GM19239 (cell line): ENCODE measurements at places on chromosomes 3 and 15.

DNA sequence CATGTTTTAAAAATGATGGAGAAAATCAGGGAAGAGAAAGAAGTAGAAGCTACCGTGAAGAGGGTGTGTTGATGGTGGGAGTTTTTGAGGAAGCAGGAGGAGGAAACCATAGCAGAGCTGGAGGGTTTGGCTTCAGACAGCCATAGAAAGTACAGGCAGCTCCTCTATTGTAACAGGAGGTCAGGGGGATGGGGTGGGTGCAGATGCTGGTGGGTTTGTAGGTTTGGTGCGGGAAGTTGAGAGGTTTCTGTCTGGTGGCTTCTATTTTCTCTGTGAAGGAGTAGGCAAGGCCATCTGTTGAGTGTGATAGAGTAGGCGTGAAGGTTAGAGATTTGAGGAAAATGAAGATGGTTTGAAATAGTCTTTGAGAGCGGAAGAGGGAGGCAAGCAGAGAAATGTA lies 97.7 kb upstream of the TBC1D5 start:
- no peak for DNase-seq

GRCh38 chr3:23325466-23326065 lies 122.4 kb downstream of the UBE2E2 start:
- DNase-seq, result no peak

DNA sequence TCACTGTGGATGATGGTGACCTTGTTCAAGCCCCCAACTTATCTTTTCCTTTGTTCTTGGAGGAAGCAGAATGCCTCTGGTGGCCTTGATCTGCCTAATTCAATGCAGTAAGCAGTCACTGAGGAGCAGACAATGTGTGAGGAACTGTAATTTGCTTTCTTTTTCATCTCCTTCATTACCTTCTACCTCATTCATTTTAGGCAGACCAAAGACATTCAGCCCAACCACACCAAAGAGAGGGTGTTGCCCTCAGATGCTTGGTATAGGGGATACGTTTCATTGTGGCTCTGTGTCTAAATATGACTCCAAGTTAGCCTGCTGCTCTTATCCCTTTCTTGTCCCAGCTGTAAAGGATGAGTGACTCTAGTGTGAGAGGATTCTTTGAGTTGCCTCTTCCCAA lies 15.3 kb downstream of the EXOSC7 start:
- DNase-seq, result no peak

GRCh38 chr3:52021489-52022268 lies 26.0 kb upstream of the RPL29 start:
- DNase-seq, result no peak

GRCh38 chr3:47932421-47932820 lies 83.8 kb downstream of the MAP4 start:
- no peak for DNase-seq

GRCh38 chr3:115683773-115684172 lies 60.5 kb downstream of the GAP43 start:
- DNase-seq, result no peak

DNA sequence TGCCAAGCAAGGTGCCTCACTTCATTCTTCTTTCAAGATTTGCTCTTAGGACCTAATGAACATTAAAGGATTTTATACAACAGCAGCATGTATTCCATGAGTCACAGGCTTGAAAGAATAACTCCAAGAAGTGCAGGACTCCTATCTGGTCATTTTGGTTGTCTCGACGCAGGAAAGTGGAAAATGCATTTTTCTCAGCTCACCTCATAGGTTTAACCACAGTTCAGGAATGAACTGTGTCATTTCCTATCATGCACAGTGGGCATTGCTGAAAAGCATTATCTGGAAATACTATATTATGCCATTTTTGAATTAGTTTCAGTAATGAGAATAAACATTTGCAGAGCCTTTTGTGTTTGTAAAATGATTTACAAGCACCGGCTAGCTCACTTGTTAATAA lies 98.7 kb upstream of the BFSP2 start:
- DNase-seq, result no peak

DNA sequence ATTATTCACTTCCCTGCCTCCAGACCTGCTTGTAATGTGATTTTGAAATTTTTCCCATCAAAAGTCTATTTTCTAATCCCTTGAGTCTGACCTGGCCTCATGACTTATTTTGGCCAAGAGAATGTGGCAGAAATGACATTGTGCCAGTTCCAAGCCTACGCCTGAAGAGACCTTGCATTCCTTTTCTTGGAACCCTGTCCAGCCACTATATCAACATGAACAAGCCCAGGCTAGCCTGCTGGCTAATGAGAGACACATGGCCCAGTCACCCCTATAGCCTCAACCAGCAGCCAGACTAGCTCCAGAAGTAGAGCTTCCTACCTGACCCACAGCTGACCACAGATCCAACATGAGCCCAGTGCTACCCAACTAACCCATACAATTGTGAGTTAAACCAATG lies 121.1 kb upstream of the ACP3 start:
- no peak for DNase-seq

DNA sequence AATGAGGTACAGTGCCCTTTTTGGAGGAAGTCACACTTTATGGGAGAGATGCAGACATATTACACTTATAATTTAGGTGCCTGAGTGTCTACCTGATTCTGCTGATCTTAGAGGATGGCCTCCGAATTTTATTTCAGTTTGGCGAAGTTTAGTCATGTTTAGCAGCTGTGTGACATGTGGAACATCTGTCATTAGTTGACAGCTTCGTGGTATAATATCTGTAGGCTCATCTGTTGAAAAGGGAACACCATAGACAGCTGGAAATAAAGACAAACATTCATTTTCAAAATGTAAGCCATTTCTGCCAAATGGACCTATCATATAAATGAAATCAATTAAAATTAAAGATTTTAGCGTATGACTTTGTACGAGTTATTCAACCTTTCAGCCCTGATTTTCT lies 165.4 kb downstream of the CFAP20DC start:
- DNase-seq, result no peak

DNA sequence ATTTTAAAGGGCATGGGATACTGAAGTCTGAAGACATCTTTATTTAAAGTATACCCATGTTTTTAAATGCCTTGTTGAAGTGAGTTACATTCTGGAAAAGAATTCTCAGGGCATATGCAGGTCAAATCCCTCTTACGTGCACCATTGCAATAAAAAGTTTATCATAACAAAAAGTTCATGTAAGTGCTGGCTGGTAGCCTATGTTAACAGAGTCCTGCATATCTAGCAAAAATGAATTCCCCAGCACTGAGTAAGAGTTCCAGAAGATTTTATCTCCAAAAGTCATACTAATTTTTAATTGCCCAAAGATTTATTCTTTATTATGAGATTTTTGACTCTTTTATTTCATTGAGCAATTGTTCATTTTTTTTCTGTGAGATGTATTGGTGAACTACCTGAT lies 104.7 kb upstream of the ROBO1 start:
- DNase-seq, result no peak

- no peak for DNase-seq
These were observed 26.4 kb downstream of the RBM6 start for GRCh38 chr3:49966233-49966942.

- DNase-seq, result no peak
These were observed 465.6 kb upstream of the ZNF385D start for GRCh38 chr3:22216601-22217000.

GRCh38 chr3:31947671-31948091 lies 33.4 kb downstream of the OSBPL10 start:
- DNase-seq, result no peak

GRCh38 chr15:48427960-48428547 lies 96.8 kb downstream of the DUT start:
- DNase-seq, result no peak

- no peak for DNase-seq
These were observed 143.6 kb downstream of the USP13 start for GRCh38 chr3:179796421-179796820.

GRCh38 chr3:111797171-111797615 lies 61.9 kb upstream of the PHLDB2 start:
- no peak for DNase-seq

DNA sequence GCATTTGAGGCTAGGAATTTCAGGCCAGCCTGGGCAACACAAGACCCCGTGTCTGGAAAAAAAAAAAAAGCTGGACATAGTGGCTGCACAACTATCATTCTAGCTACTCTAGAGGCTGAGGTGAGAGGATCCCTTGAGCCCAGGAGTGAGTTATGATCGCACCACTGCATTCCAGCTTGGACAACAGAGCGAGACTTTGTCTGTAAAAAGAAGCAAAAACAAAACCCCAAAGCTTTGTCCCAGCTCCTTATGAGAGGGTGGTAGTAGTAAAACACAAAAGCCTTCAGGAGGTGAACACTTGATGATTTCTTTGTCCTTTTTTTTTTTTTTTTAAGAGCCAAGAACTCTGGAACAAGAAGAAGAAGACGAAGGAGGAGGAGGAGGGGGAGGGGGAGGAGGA lies 1.1 kb upstream of the CD200 start:
- DNase-seq, result no peak

- DNase-seq, result no peak
These were observed 39.6 kb downstream of the SEMA6D start for GRCh38 chr15:47756872-47757271.

DNA sequence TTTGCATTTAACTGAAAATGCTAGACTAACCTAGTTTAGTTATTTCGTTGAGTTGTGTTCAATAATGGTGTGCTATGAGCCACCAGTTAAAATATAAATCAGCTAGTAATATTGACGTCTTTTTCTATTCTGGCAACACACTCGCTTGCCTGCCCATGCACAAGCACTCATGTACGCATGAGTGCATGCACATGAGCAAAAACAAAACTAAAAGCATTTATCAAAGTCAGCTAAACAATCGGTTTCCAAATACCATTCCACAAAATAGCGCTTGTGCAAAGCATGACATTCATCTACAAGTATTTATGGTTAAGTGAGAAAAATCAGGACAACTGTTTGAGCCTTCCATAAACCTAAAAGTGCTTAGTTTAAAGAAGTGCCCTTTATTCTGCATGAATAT lies 13.1 kb upstream of the SAMMSON start:
- no peak for DNase-seq

- DNase-seq, result no peak
These were observed 557.5 kb upstream of the GOLIM4 start for GRCh38 chr3:168653255-168653654.

- no peak for DNase-seq
These were observed 113.4 kb downstream of the CHST2 start for GRCh38 chr3:143232981-143233380.

DNA sequence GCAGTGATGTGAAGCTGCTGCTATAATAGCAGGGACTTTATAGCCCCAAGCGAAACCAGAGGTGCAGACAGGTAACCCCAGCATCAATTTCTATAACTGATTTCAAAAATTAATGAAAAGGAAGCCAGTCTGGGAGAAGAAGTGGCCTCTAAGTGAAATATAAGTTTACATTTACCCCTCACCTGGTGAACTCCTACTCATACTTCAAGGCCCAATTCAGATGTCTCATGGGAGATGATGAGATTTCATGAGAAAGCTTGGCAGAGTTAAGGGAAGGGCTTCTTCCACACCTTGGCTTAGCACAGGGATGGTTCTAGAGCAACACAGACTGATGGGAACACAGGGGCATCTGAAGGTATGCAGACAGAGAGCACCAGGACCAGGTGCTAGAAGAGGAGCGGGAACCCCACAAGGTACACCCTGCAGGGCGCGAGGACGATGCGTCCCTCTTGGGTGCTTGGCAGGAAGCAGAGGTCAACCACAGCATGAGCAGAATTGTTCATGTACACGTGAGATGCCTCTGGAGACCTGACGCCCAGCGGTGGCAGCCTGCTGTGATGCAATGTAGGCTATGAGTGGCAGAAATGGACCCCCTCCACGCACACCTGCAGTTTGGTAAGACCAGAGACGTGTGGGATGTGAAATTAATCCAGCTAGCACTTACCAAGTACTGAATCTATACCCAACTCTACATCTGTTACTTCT lies 102.9 kb downstream of the SRGAP3 start:
- no peak for DNase-seq

DNA sequence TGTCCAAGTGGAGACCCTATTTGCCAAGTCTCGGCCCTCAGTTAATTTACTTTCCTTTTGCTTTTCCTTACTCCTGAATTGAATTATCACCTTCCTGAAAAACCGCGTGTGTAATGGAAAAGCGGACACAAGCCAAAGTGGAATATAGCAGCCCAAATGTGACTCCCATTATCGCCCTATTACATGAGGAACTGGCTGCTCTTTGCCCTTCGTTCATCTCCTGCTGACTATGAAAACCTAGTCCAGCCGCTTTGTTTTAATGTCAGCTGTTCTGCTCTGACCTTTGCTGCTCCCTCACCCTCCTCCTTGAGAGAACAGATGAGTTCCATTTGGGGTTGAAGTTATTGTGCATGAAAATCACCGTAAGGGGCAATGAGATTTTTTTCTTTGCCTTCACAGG lies 632.7 kb upstream of the SUCLG2 start:
- DNase-seq, result no peak

GRCh38 chr15:53833134-53833624 lies 73.7 kb upstream of the WDR72 start:
- DNase-seq, result no peak

GRCh38 chr3:44886561-44886960 lies 12.2 kb downstream of the TGM4 start:
- no peak for DNase-seq

- DNase-seq, result no peak
These were observed 24.0 kb downstream of the KIF7 start for GRCh38 chr15:89630974-89631901.

GRCh38 chr3:55292360-55292759 lies 194.7 kb downstream of the WNT5A start:
- DNase-seq, result no peak

GRCh38 chr3:89946884-89947283 lies 839.5 kb downstream of the EPHA3 start:
- DNase-seq, result no peak
